ENCODE measurements at places on chromosomes 6 and 20.

- DNase-seq: no peak
Observed at GRCh38 chr6:37826188-37826587, 6.7 kb downstream of the ZFAND3 start.

DNA sequence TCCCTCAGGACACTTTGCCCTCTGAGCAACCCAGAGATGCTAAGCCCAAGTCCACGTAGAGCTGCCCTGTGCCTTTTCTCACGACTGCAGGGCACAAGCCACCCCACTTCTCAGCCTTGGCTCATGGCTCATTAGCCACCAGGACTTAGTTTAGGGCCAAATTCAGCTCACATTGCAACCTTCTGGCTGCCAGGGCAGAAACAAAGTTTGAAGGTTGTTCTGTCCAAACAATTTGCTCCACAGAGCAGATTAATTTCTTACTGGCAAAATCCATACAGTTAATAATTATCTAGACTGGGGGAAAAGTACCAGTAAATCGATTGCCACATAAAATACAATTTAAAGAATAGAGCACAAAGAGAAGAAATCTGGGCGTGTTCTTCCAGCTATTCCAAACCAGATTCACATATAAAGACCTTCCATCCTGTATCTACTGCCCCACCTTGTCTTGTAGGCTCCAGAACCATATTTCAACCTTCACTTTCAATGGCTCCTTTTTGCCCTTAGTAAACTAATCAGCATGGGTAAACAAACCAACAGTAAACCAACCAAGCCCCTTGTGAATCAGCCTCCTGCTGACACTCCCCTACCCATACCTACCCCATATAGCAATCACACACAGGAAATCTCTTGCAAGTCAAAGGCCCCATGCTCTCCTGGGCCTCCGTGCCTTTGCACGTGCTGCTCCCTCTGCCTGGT lies 101.9 kb downstream of the QRSL1 start:
- DNase-seq: no peak

DNA sequence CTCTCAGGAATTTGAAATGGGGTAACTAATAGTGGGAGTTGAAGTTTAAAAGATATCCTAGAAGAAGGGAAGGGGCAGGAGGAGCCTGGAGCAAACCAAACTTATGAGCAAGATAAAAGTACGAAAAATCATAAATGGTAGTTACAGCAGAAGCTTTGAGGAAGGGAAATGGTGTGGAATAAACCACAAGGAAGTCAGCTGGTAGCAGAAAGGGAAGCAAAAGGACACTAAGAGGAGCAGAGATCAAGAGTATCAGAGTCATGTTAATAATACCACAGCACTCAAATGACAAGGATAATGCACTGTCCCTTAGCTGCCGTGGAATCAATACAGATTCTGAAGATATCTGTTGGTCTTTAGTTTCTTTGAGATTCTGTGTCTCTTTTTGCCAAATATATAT lies 44.9 kb upstream of the CCDC28A start:
- DNase-seq: no peak

DNA sequence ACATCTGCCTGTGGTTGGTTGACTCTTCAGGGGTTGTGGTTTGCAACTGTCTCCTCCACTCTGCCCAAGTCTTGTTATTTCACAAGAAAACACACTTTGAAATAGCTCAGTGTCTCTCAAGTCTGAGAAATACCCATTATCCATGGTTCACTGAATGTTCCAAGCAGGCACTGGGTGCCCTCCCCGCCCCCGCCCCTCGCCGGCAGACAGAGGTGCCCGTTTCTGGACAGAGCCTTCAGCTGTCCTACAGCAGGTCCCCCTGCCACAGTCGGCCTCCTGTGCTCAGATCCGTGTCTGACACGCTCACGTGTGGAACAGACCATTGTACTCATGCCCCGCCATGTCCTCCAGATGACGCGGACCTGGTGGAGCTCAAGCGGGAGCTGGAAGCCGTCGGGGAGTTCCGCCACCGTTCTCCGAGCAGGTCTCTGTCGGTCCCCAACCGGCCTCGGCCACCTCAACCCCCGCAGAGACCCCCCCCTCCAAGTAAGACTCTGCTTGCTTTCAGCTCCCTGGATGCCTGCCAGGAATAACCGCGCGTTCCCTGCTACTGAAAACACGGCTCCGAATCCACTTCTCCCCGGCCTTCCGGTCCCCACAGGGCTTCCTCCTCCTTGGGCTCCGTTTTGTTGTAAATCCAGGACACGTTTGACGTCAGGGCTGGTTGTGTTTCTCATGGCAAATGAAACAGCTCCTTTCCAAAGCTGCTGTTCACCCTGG lies 81.4 kb downstream of the SERAC1 start:
- DNase-seq: no peak

- DNase-seq: no peak
Observed at GRCh38 chr20:57772349-57772964, 62.6 kb upstream of the PMEPA1 start.

- DNase-seq: no peak
Observed at GRCh38 chr6:1787894-1788293, 178.2 kb downstream of the FOXC1 start.

DNA sequence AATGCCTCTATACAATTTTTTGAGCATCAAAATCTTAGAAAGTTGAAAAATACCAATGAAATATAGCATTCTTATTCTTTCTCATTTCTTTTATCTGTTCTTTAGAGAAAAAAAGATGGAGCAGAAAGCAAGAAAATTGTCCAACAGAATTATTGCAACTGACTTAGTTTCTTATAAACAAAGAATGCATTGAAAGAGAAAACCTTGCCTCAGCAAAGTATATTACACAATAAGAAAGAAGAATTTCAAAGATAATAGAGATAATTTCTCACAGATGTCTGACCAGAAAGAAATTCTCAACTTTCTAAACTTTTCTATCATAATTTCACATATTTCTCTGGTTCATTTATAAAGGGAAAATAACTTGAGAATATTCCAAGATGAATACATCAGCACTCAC lies 47.0 kb upstream of the PRND start:
- no peak for DNase-seq

DNA sequence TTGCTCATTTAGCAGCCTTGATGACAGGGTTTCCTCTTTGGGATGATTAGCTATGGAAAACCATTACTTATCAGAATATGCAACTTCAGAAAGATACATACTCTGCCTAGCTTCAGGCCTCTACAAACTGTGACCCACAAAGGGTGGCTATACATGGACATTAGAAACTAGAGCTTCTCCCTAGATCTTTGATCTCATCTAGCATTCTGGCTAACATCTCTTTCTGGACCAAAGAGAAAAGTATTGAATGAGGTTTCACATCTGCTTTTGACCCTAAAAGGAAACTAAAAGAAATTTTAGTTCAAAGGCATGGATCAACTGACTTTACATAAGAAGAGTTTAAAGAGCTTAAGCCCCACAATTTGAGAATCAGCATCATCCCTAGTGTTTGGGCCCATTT lies 12.4 kb upstream of the HMGN3 start:
- no peak for DNase-seq

- DNase-seq: no peak
Observed at GRCh38 chr6:32815115-32815514, 1.7 kb downstream of the HLA-DOB start.

GRCh38 chr6:13445744-13446115 lies 41.7 kb downstream of the GFOD1 start:
- no peak for DNase-seq

- no peak for DNase-seq
Observed at GRCh38 chr6:13355999-13356785, 27.9 kb upstream of the TBC1D7 start.

- no peak for DNase-seq
Observed at GRCh38 chr6:103405321-103405720, 1454.4 kb downstream of the HACE1 start.

GRCh38 chr6:135274561-135275293 lies 93.6 kb downstream of the MYB start:
- DNase-seq: no peak

- no peak for DNase-seq
Observed at GRCh38 chr6:138666636-138667035, 106.9 kb upstream of the CCDC28A start.

- no peak for DNase-seq
Observed at GRCh38 chr20:62572980-62573379, 69.3 kb upstream of the SLCO4A1 start.

DNA sequence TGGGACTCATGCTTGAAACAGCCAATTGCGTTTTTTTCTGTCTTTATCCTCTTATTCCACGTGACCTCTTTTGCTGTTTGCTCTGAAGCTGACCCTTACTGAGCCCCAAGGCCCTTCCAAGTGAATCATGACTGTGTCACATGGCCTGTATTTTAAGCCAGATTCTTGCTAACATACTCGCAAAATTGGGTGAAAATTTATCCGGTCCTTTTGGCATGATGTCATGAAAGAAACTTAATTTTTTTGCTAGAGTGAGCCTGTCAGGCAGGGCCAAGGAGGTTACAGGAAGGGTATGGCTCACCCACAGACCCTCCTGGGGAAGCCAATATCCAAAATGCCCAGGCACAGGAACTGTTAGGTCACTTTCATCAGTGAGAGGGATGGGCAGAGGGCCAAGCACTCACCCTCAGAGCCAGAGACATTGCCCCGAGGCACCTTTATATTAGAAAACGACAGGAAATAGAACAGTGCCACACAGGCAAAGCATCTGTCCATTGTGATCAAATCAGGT lies 296.7 kb downstream of the CDH26 start:
- no peak for DNase-seq

- no peak for DNase-seq
Observed at GRCh38 chr6:101477436-101477835, 83.9 kb downstream of the GRIK2 start.

DNA sequence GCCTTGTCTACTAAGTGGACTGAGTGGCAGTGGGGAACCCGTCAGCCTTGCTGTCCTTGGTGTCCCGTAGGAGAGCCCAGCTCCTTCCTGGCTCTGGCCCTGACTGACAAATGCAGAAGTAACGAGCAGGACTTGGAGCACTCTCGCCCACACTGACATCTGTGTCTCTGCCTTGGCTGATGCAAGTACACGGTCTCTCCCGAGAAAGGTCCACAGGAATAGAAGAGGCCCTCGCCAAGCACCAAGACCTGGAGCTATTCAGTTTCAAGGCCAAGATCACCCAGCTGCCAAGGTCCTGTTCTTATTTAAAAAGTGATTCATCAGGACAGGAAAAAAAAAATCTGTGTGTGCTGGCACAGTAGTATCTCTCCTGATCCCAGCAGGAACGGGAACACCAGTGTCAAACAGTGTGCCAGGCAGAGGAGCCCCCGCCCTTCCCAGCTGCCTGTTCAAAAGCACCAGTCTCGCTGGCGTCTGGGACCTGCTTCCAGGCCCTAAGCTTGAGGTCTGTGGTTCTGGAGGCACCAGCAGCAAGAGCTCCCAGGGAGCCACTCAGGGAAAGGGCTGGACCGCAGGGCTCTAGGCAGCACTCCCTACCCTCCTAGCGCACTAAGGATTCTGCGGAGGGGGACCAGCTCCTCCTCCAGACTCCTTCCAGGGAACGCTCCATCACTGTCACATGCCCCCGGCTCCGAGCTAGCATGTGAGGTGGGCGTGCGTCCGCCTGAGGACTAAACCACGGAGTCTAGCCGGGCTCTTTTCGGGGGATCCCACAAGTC lies 376.9 kb downstream of the RNGTT start:
- DNase-seq: no peak

DNA sequence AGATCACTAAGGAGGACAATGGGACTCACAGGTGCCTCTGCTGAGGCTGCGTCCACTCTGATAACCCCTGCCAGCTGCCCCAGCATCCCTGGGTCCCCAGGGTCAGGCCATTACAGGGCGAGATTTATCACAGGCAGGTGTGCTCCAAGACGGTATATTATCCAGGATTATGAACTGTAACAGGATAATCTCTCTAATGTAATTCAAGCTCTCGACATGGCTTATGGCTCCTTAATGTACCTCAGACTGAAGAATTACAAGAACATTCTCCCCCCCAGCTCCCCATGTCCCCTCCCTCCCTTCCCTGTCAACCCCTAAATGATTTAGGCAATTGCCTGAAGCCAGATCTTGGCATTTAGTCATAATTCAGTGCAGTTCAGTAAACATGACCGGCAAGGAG lies 86.8 kb downstream of the NCR2 start:
- DNase-seq: no peak

DNA sequence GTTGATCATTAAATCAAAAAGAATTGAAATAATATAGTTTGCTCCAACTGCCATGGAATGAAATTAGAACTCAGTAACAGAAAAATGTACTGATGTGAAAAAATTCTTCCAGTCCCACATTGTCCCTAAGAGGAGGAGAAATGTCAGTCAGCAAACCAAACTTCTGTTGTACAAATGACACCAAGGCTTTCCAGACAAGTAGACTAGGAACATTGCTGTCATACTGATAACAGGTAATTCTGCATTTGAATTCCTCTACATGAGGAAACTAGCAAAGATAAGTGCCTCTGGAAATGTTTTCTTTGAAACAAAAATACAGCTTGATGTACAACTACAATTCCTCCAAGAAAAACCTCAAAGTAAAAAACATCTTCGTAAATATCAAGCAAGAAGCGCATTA lies 90.2 kb downstream of the HIVEP1 start:
- no peak for DNase-seq

- DNase-seq: no peak
Observed at GRCh38 chr20:9485614-9486340, 28.6 kb upstream of the LAMP5 start.

GRCh38 chr6:137246791-137247202 lies 27.6 kb upstream of the IFNGR1 start:
- no peak for DNase-seq

GRCh38 chr20:36461600-36462439 lies 79.5 kb upstream of the MYL9 start:
- DNase-seq: peak; percentile 20

DNA sequence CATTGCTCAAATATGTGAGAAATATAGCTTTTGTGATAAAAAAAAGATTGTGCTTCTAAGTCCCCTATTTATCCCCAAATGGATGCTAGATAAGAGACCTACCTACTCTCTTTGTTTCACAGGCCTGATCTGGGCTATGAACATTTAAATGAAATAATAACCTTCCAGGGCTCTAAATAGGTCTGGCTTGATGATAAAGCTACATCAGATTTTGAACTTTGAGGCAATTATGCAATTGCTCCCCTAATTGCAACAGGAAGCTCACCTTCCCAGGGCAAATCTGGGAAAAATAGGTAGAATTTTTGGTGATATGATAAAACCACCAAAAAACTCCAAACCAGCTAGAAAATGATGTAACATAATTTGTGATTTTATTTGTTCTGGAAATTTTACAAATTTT lies 624.5 kb downstream of the PKHD1 start:
- DNase-seq: no peak

- DNase-seq: peak; percentile 25
Observed at GRCh38 chr20:4813863-4814695, 92.4 kb downstream of the PRND start.

GRCh38 chr20:59774204-59774641 lies 159.2 kb downstream of the SYCP2 start:
- DNase-seq: no peak

DNA sequence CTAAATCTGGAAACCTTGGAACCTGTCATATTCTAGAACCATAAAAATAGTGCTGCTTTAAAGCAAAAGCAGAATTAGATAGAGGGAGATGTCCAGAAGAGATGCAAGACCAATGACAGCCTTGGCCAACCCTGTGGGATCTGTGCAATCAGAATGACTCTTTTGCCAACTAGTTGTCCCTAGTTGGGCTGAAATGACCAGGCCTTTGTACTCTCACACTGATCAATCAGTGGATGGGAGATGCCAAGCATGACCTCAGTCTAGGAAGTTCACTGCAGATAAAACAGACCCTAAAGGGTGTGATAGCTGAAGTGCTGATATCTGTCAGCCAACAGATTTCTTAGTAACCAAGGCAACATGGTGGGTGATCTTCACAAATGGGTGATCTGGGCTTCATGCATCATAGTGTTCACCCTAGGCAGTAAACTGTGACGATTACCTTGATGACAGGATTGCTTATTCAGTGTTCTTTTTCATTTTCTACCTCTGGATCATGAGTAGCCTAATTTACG lies 52.1 kb downstream of the BCKDHB start:
- no peak for DNase-seq

GRCh38 chr20:1830240-1830639 lies 65.0 kb upstream of the SIRPA start:
- no peak for DNase-seq
